ENCODE measurements at places on chromosomes 6 and 20. TPM values are rescaled to one million over a fixed set of nuclear protein-coding genes. Genes with fewer than 3 reads are reported as not detected.

WDR27 gene
- 9.9 TPM for polyA plus RNA-seq

FAXC gene
- not detected for polyA plus RNA-seq

VWA7 gene
- not detected for polyA plus RNA-seq

TMEM181 gene
- polyA plus RNA-seq, result 2.4 TPM

GRCh38 chr6:17987697-17988421 lies 424 bp upstream of the KIF13A start:
- peak; percentile 55 for DNase-seq
- H3K27ac ChIP-seq, result peak overlapping the region; percentile 88
- H3K4me1 ChIP-seq, result peaks cover 30% of the 10 kb centered on the region
- peak overlapping the region; percentile 96 for H3K4me3 ChIP-seq
- peaks cover 5% of the 10 kb centered on the region for H3K27me3 ChIP-seq

- H3K27me3 ChIP-seq, result no peaks in the 10 kb centered on the region
- H3K36me3 ChIP-seq, result peaks cover 7% of the 10 kb centered on the region
- no peak for DNase-seq
- H3K27ac ChIP-seq, result no peak overlapping the region
- no peaks in the 10 kb centered on the region for H3K4me1 ChIP-seq
- no peak overlapping the region for H3K4me3 ChIP-seq
Observed at GRCh38 chr6:135941275-135942025, 89.9 kb downstream of the PDE7B start.

DNA sequence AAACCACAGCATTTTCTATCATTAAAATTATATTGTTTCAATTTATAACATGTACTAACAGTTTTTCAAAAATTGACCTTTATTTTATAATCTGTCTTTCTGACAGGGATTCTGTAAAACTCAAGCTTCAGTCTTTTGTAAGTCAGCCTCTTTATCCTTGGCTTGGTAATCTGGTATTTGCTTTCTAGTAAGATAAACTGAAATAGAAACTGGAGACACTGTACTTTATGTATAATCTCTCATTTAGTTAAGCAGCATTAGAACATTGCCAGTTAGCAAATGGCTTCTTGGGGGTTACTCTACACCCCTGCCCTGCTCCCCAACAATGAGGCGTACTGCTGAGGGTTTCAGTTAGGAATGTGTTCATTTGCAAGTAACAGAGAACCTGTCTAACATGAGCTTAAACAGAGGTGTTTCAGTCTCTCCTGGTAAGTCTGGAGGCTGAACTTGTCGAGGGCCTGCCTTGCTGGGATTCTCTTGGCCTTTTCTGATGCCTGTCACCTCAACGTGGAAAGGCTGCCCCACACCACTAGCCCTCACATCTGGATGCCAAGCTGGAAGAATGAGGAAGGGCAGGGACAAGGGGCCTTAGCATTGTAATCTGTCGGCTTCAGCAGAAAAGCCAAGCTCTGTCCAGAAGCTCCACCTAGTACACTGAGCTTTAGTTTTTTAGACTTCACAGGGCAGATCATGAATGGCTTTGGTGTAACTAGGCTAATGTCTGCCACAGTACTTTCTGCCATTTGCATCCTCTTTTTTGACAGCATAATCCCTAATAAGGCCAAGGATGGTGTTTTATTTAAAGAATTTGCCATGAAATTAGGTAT lies 34.8 kb downstream of the SH3BGRL2 start:
- H3K36me3 ChIP-seq, result no peaks in the 10 kb centered on the region
- no peak overlapping the region for H3K4me3 ChIP-seq
- DNase-seq, result no peak
- H3K27me3 ChIP-seq, result peaks cover 3% of the 10 kb centered on the region
- peaks cover 1% of the 10 kb centered on the region for H3K4me1 ChIP-seq

- no peak for DNase-seq
- H3K4me3 ChIP-seq, result no peak overlapping the region
- no peaks in the 10 kb centered on the region for H3K4me1 ChIP-seq
- peaks cover 7% of the 10 kb centered on the region for H3K36me3 ChIP-seq
- H3K27me3 ChIP-seq, result peaks cover 25% of the 10 kb centered on the region
Observed at GRCh38 chr6:8175046-8175777, 72.9 kb upstream of the EEF1E1 start.

DNA sequence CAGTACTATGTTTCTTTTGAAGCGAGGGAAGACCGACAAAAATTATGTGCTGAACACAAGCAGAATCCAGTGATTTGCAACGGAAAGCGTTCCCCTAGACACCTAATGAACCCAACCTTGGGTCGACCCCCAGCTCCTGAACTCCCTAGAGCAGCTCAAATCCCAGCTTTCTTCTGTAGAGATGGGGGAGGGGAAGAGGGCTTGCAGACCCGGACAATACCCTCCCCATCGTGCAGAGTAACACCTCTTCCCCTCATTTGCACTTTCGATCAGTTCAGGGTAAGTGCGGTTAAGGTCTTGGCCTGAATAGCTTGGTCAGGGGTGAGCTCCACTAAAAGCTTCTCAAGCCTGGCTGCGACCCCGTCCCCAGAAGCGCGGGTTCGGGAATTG lies 404 bp downstream of the CEP162 start:
- H3K27me3 ChIP-seq, result peaks cover 6% of the 10 kb centered on the region
- H3K27ac ChIP-seq, result peak overlapping the region; percentile 73
- H3K4me1 ChIP-seq, result peaks cover 21% of the 10 kb centered on the region
- no peak for DNase-seq
- no peaks in the 10 kb centered on the region for H3K36me3 ChIP-seq
- H3K4me3 ChIP-seq, result peak overlapping the region; percentile 97

DNA sequence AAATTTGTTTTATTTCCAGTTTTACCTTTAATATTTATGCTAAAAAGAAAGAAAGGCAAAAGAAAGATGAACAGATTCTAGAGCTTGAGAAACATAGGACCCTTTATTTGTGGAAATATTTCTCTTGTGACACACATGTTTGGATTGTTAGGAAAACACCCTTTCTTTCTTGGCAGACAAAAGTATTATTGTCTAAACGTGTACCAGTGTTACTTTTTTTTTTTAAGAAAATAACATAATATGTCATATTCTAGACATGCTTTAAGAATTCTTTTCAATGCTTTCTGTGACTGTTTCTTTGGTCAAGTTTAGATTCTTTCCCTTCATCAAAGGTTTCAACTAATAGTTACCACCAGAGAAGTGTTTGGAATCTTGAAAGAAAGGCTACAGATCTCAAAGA lies 183.4 kb upstream of the CNR1 start:
- H3K4me1 ChIP-seq, result no peaks in the 10 kb centered on the region
- H3K27me3 ChIP-seq, result peaks cover 11% of the 10 kb centered on the region
- DNase-seq, result no peak
- no peak overlapping the region for H3K27ac ChIP-seq
- no peaks in the 10 kb centered on the region for H3K36me3 ChIP-seq
